Stimulated activated CD4-positive, alpha-beta T cell treated with anti-CD3 and anti-CD28 coated beads, Interleukin-1b, Interleukin-23, amount 100 ng/mL, for 24 hours (primary cell): ENCODE measurements at places on chromosomes 16 and 17.

DNA sequence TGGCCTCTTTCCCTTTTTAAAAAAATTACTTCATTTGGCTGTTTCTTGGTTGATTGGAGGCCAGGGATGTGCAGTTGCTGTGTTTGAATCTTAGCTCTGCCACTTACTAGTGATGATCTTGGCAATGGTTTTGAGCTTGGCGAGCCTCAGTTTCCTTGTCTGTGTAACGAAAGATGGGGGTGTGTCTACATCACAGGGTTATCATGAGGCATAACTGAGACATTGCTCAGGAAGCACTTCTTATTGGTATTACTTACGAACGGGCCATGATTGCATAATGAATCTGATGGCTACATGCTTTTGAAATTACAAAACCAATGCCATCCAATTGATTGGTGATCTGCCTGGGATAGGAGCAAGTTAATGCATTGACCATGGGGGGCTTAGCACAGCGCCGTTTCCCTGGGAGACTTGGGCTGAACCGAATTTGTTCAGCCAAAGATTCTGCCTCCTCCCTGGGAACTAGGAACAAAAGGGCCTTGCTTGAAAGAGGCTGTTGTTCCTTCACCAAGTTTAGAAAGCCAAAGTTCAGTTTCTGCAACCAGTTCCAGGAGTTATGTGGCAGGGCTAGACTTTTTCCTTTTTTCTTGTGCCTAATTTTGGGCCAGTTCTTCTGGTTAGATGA, 21.9 kb downstream of the CMIP start:
- DNase-seq: no peak

DNA sequence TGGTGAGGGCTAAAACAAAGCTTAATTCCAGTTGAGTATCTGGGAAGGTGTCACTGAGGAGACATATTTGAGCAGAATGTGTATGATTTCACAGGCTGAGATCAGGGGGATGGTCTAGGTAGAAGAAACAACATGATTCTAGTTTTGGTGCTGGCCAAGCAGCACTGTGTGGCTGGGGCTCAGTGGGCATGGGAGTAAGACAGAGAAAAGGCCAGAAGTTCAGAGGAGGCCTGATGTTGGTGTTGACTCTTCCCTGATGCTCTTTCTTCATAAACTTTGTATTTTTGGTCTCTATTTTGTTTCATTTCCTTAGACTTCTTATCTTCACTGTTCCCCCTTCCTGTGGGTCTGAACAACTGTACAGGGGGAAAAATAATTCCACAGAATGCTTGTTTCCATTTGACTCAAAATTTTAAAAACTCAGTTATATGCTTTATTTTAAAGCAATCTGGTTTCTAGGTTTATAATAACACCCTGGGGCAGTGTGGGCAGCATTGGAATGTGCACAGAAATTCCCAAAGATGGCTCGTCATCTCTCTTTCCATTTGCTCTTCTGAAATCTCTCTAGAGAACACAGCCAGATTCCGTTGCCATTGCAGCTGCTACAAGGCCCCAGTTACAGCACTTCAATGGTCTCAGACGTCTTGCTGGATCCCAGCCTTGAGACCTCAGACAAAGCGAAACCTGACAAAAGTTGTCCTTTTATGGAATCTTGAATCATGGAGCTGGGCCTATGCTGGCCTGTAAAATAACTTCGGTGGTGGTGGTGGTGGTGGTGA, 68.3 kb downstream of the SNX11 start:
- no peak for DNase-seq

DNA sequence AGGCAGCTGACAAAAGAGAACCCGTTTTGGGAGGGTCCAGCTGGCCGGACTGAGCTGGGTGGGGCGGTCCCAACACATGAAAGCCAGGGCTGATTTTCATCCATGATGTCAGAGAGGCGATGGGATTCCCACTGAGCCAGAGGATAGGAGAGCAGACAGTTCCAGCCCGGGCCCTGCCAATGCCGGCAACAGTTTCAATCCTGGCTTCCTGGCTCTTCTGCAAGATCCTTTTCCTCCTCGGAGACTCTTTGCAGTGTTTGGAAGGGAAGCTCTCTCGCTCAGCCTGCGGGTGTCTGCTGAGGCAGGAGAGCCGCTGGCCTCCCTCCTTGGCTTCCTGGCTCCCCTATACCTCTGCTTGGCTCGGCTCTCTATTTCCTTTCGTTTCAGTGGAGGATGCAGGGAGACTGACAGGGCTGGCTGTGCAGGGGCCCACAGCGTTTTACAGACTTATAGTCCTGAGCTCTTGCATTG, 145.5 kb upstream of the SOX9 start:
- no peak for DNase-seq

GRCh38 chr16:85878875-85879274, 20.1 kb upstream of the IRF8 start:
- DNase-seq: no peak

- no peak for DNase-seq
Measured at GRCh38 chr16:19432429-19432828, 14.7 kb downstream of the TMC5 start.

- no peak for DNase-seq
Measured at GRCh38 chr16:81123092-81123852, 27.1 kb upstream of the GCSH start.

DNA sequence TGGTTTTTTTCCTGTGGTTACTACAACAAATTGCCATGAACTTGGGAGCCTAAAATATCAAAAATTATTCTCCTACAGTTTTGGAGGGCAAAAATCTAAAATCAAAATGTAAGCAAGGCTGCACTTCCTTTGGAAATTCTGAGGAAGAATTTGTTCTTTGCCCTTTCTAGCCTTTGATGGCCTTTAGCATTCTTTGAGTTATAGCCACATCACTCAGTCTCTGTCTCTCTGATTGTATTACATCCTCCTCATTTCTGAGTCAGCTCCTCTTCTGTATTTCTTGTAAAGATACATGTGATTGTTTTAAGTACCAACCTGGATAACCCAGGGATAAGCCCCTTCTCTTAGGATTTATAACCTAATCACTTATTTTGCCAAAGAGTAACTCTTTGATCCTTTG, 282.0 kb downstream of the BCAS3 start:
- DNase-seq: no peak

GRCh38 chr16:12231666-12232065, 255.1 kb downstream of the SNX29 start:
- no peak for DNase-seq

- DNase-seq: no peak
Measured at GRCh38 chr17:49290690-49291359, 60.2 kb upstream of the PHOSPHO1 start.

GRCh38 chr17:6162216-6162615, 92.0 kb downstream of the WSCD1 start:
- DNase-seq: no peak

DNA sequence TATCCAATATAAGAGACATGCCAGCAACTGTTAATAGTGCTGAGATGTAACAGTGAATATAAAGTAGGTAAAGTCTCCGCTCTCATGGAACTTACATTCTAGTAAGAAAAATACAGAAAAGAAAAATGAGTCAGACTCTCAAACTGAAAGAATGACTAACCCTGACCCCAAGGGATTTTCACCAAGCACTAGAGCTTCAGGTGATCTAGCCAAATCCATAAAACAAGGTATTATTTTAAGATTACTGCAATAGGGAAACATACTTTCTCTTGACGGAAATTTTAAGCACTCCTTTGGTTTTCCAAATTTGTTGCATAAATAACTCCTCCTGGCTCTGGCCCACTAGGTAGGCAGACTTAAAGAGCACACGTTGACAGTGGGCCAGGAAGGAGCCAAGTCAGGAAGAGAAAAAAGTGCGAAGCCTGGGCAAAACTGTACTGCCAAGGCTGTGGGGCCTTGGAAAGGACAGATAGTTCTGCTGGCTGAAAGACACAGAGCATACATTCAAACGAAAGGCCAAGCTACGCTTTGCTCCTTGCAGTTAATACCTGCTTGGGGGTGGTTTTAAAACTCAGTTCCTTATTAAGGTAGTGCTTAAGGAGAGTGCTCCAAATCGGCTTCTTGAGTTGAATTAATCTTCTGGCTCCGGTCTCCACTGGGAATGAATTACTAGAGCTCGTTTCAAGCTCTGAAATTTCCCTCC, 1.4 kb downstream of the GOT2 start:
- no peak for DNase-seq

DNA sequence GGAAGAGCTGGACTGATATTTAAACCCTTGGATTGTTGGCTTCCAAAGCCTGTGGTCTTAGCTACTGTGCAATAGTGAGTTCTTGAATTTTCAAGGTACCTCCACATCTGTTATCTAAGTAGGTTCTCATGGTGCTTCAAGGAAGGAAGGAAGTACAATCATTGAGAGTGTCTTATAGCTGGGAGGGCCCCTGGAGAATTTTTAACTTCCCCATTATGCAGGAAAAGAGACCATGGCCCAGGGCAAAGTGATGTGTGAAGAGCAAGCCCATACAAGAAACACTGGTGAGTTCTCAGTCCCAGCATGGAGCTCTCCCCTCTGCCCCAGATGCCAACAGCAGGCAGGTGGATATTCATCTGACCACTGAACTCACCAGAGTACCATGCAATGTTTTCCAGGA, 169.0 kb upstream of the IRX6 start:
- DNase-seq: no peak

DNA sequence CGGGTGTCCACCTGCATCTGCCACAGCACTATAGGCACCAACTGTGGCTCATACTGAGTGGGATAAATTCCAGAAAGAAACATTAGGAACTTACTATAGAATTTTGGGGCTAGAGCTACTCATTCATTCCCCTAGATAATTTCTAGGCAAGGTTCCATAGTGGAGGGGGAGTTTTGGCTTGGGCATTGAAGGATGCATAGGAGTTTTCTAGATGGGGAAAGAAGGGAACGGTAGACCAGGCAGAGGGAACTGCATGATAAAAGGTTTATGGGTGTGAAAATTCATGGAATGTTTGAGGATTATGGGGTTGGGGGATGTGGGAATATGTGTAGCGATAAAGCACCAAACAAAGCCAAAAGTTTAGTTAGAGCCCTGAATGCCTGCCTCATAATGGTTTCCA, 35.5 kb downstream of the IL4R start:
- no peak for DNase-seq

GRCh38 chr17:42536372-42537155, 523 bp downstream of the NAGLU start:
- DNase-seq: peak; percentile 51

- DNase-seq: no peak
Measured at GRCh38 chr17:41019415-41019814, 7.6 kb downstream of the KRTAP1-5 start.

GRCh38 chr17:78104540-78104941, 24.0 kb downstream of the TMC6 start:
- no peak for DNase-seq

GRCh38 chr17:61399131-61400065, at the start of gene TBX2:
Gene TBX2 (plus strand): TSS chr17:61399843. CDS start chr17:61400177, 334 bp downstream.
- no peak for DNase-seq

- no peak for DNase-seq
Measured at GRCh38 chr17:37683454-37683984, 40.3 kb upstream of the DDX52 start.

- DNase-seq: no peak
Measured at GRCh38 chr16:15966836-15967546, 17.6 kb downstream of the ABCC1 start.

DNA sequence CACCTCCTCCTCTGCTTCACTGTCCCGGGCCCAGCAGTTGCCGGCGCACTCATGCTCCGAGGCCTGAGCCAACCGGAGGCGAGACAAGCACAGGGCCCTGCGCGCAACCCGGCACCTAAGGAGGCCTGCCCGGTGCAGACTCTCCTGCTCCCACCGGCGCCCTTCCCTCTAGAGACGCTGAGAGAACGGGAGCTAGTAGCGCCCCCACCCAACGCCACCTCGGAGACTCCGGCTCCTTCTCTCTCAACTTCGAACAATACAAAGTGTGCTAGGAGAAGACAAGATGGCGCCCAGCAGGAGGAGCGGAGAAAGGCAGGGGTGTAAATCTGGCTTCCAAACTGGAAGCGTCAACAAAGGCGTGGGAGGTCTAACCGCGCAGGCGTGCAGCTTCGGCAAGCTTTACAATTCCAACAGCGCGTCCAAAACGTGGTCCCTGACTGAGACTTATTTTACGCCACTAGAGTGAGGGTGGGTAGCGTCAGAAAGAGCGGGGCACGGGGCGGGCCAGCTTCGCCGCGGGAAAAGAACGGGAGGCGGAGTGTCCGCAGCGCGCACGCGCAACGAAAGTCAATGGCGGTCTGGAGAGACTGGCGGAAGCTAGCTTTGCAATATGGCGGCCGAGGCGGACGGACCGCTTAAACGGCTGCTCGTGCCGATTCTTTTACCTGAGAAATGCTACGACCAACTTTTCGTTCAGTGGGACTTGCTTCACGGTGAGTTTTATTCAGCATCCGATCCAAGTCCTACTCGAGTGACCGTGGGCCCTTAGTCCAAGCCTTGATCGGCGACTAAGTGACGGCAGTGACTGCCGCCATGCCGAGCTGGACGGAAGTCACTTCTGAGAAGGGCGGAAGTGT, at the start of gene MPDU1:
MPDU1 (plus strand) TSS at position 600 of the 857 bp plus-strand sequence; CDS start at position 611, 11 bp downstream.
- DNase-seq: peak; percentile 91

DNA sequence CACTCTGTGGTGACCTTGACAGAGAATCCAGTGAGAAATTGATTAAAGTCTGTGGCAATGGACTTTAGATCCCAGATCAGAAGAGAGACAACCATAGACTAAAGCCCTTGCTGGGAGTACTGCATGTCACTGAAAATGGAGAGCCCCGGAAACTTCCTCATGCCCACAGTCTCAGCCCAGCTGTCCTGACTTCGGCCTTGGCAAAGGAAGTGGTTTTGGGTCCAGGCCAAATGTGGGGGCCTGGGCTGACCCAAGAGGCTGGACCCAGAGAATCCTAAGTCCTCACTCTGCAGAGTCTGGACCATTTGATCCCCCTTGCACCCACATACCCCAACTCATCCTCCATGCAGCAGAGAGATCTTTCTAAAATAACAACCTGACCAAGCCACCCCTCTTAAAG, 4.7 kb upstream of the BEAN1 start:
- no peak for DNase-seq

- peak; percentile 53 for DNase-seq
Measured at GRCh38 chr16:3149630-3150345, 15.0 kb downstream of the ZNF213 start.

DNA sequence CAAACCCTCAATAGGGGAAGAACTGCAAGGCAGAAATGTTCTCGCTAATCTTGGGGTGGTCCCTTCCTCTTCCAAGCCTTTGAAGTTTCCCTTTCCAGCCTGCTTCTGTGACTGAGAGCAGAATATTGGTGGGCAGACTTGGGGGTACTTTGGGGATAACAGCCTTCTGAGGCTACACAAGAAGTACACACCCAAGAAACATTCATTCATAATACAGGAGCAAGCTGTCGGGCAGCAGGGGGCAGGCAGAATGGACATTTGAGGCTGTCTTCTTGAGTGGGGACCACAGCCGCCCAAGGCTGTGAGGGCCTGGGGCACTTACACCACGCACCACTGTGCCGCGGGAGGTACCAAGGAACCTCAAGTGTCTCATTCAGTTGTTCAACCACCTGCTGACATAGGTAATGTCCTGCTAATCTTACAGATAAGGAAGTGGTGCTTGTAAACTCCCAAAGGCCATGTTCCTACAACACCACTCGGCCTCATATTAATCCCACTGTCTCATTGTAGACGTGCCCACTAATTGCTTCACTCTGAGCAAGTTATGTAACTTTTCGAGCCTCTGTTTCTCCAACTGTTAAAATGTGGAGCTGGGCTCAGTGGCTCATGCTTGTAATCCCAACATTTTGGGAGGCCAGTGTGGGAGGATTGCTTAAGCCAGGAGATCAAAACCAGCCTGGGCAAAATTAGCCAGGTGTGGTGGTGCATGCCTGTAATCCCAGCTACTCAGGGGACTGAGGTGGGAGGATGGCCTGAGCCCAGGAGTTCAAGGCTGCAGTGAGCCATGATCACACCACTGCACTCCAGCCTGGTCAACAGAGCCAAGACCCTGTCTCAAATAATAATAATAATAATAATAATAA, 2.5 kb upstream of the MRPS23 start:
- no peak for DNase-seq

- no peak for DNase-seq
Measured at GRCh38 chr16:4925293-4925607, 11.7 kb downstream of the PPL start.
